ENCODE measurements at places on chromosomes 5 and 9. TPM values are rescaled to one million over a fixed set of nuclear protein-coding genes. Genes with fewer than 3 reads are reported as not detected.

Gene NAIP
- total RNA-seq, result 11.1 TPM

GRCh38 chr9:15834541-15834940 is 281.7 kb downstream of the CCDC171 start:
- H3K27ac ChIP-seq, result no peak overlapping the region
- no peak overlapping the region for H3K4me3 ChIP-seq
- H3K27me3 ChIP-seq, result no peaks in the 10 kb centered on the region
- DNase-seq, result no peak
- no peaks in the 10 kb centered on the region for H3K36me3 ChIP-seq

Gene PDZD2
- total RNA-seq, result not detected

DNA sequence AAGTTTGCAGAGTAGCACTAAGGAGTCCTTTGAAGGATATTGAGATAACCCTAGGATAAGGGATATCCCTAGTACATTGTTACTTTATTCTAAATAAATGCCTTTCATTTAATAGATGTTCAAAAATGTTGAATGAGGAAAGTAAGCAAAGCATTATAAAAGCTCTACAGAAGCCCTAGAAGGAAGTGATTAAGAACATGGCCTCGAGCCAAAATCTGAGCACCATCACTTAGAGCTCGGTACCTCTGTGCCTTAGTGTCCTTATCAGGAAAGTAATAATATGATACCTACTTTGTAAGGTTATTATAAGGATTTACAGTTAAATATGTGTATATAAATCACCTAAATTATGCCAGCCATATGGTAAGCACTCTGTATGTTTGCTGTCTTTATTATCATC is 242.6 kb downstream of the KIAA0825 start:
- H3K4me3 ChIP-seq, result no peak overlapping the region
- no peaks in the 10 kb centered on the region for H3K36me3 ChIP-seq
- H3K27me3 ChIP-seq, result peaks cover 2% of the 10 kb centered on the region
- DNase-seq, result no peak
- no peak overlapping the region for H3K27ac ChIP-seq

DNA sequence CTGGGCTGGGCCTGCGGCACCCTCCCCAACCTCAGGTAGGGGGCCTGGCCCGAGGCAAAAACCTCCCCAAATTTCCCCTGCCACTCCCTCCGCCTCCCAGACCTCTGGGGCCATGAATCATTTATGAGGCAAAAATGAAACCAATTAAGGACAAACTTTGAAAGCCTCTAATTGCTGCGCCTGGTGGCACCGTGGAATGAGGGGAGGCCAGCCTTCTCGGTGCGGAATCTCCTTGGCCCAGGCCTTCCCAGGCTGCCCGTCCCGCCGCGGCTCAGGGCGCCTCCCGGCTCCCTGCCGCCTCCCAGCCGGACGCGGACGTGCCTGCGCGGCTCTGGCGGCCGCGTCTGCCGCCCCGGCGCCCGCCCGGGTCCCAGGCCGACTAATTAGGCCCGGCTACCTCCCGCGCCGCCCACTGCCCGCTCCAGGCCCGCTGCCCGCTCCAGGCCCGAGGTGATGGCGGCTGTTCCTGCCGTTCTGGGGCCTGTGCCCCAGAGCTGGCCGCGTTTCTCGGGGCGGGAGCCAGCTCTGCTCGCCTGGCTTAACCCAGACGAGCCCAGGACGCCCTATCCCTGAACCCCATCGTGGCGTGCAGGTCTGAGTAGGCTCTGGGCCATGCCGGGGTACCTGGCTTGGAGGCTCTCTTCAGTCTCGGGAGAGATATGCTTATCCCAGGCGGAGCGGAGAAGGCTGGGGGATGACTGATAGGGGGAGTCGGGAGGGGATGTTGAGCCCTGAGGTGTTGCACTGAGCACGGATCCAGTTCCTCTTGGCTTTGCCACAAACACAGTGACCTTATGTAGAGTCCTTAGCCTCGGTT is 20.1 kb downstream of the CXXC5 start:
- no peaks in the 10 kb centered on the region for H3K27me3 ChIP-seq
- H3K27ac ChIP-seq, result peak overlapping the region; percentile 91
- peak; percentile 48 for DNase-seq
- H3K36me3 ChIP-seq, result no peaks in the 10 kb centered on the region
- peaks cover 50% of the 10 kb centered on the region for H3K4me1 ChIP-seq

DNA sequence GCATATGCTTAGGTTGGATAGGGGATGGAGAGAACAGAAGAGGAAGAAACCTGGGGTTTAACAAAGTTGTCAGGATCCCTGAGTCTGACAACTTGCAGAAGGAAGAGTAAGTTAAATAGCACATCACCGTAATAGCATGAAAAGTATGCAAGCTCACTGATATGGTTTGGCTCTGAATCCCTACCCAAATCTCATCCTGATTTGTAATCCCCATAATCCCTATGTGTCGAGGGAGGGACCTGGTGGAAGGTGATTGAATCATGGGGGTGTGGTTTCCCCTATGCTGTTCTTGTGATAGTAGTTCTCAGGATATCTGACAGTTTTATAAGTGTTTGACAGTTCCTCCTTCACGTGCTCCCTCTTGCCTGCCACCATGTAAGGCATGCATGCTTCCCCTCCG is 193.3 kb downstream of the PSAT1 start:
- no peak overlapping the region for H3K27ac ChIP-seq
- H3K27me3 ChIP-seq, result no peaks in the 10 kb centered on the region
- no peaks in the 10 kb centered on the region for H3K4me1 ChIP-seq
- no peaks in the 10 kb centered on the region for H3K36me3 ChIP-seq
- no peak for DNase-seq
- no peak overlapping the region for H3K4me3 ChIP-seq

- DNase-seq, result peak; percentile 27
- no peak overlapping the region for H3K27ac ChIP-seq
- no peaks in the 10 kb centered on the region for H3K4me1 ChIP-seq
- H3K27me3 ChIP-seq, result no peaks in the 10 kb centered on the region
- H3K4me3 ChIP-seq, result no peak overlapping the region
Measured at GRCh38 chr5:172910828-172911627, 48.2 kb upstream of the RPL26L1 start.

DNA sequence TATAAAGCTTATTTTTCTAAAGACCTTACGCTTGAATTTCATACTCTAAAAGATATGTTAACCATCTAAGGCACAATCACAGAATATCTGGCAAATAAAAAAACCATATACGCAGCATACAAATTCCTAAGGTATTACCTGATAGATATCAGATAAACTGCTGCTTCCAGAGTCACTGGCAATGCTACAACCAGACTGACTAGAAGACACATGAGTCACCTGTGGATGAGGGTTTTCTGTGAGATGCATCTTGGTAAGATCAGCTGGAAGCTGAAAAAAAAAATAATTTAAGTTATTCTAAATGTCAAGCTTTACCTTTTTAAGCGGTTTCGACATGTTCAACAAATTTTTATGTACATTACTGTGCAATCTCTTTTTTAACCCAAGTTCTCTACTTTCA is 113.8 kb downstream of the RAPGEF6 start:
- H3K36me3 ChIP-seq, result peaks cover 41% of the 10 kb centered on the region
- H3K4me3 ChIP-seq, result no peak overlapping the region
- no peak overlapping the region for H3K27ac ChIP-seq
- no peak for DNase-seq

Gene ROPN1L
- total RNA-seq, result 1.4 TPM

DNA sequence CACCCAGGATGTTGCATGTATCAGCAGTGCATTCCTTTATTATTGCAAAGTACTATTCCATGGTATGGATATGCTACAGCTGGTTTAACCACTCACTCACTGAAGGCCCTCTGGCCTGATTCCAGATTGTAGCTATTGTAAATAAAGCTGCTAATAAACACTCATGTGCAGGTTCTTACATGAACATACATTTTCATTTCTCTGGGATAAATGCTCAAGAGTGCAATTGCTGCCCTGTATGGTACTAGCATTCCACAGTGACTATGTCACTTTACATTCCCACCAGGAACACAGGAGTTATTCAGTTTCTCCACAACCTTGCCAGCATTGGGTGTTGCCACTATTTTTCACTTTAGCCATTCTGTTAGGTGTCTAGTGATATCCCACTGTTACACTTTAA is 267.6 kb downstream of the SPOCK1 start:
- H3K27ac ChIP-seq, result no peak overlapping the region
- no peak overlapping the region for H3K4me3 ChIP-seq
- H3K27me3 ChIP-seq, result no peaks in the 10 kb centered on the region
- no peaks in the 10 kb centered on the region for H3K36me3 ChIP-seq
- H3K4me1 ChIP-seq, result no peaks in the 10 kb centered on the region

- no peak overlapping the region for H3K27ac ChIP-seq
- no peaks in the 10 kb centered on the region for H3K4me1 ChIP-seq
- H3K36me3 ChIP-seq, result no peaks in the 10 kb centered on the region
- no peak overlapping the region for H3K4me3 ChIP-seq
- DNase-seq, result no peak
- no peaks in the 10 kb centered on the region for H3K27me3 ChIP-seq
Measured at GRCh38 chr9:135745189-135745588, 43.2 kb downstream of the KCNT1 start.

- peaks cover 60% of the 10 kb centered on the region for H3K4me1 ChIP-seq
- no peak for DNase-seq
- no peaks in the 10 kb centered on the region for H3K27me3 ChIP-seq
- H3K36me3 ChIP-seq, result no peaks in the 10 kb centered on the region
- H3K4me3 ChIP-seq, result no peak overlapping the region
Measured at GRCh38 chr5:95836544-95836943, 14.0 kb upstream of the GLRX start.

- no peaks in the 10 kb centered on the region for H3K4me1 ChIP-seq
- no peaks in the 10 kb centered on the region for H3K27me3 ChIP-seq
- H3K4me3 ChIP-seq, result no peak overlapping the region
- no peak overlapping the region for H3K27ac ChIP-seq
- DNase-seq, result no peak
- H3K36me3 ChIP-seq, result no peaks in the 10 kb centered on the region
Measured at GRCh38 chr5:174521449-174521848, 202.9 kb upstream of the MSX2 start.

DNA sequence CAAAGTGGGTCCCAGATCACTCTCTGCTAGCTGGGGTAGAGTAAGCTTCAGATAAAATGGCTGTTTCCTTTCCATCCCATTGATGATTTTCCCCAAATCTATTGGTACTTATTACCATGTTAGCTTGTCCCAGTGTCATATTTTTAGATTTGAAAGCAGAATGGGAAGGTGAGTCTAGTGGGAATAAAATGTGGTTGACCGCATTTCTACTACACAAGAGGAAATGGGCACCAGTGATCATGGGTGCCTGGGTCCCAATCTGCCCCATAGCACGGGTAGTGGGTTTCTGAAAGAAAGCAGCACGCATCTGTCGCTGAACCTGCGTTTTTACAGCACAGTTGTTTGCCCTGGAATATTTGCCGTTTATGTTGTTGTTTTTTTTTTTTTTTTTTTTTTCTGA is 20.1 kb downstream of the DAPK1 start:
- H3K27me3 ChIP-seq, result peaks cover 2% of the 10 kb centered on the region
- no peaks in the 10 kb centered on the region for H3K36me3 ChIP-seq
- DNase-seq, result no peak
- H3K4me3 ChIP-seq, result no peak overlapping the region

Gene IL3
- total RNA-seq, result not detected

Gene CARD9
- total RNA-seq, result 1.4 TPM

All from activated CD8-positive, alpha-beta T cell treated with anti-CD3 and anti-CD28 coated beads, Interleukin-2, amount 10 ng/mL, durations not matched to agents 7 days and 5 days (primary cell).